ENCODE measurements at places on chromosomes 2 and 18.

DNA sequence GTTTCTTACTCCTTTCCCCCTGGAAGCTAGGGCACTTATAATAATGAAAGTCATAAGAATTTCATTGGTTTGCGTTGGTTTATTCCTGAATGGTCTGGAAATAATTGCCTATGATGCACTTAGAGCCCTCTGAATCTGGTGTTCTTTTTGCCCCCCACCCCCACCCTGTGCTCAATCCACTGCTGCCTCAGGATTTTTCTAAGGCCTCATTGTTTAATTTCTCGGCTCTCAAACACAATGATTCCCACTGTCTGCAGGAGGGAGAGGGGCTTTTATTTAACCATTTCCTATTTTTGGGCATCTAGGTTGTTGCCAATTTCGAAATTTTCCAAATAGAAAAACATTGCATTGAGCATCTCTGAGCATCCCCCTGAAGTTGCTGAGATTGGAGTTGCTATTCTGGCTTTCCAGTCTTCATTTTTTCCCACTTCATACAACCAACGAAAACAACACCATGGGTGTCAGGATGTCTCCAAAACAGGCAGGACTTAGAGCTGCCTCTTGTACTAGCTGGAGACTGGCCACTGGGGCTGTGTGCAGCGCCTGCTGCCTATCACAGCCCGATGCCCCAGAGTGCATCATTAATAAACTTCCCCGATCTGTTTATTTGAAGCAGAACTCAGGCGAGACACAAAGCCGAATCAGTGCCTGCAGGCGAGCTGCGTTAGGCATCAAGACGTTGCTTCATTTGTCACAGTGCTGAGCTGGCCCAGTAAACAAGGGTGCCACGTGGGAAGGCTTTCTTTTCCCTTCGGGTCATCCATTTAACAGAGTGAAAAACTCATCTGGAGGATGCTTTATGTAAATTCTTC is 1.8 kb upstream of the PCARE start:
- DNase-seq = no peak

DNA sequence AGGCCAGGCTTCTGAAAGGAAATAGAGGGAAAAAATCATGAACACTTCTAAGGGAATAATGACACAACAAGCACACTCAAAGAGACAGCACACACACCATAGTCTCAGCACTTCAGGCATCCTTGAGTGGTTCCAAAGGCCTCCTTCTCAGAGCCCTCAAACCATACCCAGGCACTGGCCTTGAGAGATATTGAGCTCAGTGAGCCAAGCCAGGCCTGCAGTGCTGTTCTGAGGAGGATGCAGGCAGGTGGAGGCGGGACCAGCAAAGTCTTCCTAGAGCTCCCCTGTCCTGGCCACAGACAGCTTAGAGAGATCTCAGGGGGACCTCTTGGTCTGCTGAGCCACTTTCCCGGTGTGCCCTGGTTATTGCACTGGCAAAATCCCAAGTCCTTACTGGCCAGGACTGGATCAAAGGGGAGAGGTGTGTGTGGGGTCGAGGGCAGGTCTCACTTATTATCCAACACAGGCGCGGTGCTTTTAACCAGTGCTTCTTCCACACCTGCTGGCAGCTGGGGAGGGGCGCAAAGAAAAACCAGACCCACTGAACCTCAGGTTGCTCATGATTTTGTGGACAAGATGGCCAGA is 86.8 kb upstream of the HAAO start:
- DNase-seq = no peak

DNA sequence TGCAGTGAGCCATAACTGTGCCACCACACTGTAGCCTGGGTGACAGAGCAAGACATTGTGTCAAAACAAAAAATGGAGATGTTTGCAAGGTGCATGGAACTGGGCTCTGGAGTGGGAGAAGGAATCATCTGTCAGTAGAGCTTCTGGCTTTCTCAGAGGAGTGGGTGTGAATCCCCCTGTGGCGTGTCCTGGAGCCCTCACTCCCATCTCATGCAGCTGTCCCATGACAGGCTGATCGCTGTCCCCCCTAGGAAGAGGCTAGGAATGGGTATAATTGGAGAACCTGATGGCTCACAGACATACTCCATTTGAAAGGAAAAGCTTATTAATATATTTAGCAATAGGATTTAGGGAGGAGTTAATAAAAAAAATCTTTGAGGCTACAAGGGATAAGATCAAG is 125.8 kb upstream of the EPB41L3 start:
- DNase-seq = no peak

DNA sequence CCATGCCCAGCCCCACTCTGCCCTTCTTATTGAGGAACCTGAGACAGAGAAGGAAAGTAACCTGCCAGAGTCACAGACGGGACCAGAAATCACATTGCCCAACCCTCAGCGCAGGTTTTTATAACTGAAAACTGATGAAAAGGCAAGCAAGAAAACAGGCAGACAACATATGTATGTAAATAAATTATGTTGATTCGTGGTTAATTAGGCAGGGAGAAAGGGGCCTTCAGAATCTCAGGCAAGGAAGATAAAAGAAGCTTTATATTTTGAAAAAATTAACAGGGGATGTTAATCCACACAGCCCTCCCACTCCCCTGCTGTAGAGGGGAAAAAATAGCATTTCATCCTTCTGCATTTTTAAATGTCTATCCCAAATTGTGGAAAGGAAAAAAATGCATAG is 378.5 kb downstream of the PIK3C3 start:
- DNase-seq = no peak

DNA sequence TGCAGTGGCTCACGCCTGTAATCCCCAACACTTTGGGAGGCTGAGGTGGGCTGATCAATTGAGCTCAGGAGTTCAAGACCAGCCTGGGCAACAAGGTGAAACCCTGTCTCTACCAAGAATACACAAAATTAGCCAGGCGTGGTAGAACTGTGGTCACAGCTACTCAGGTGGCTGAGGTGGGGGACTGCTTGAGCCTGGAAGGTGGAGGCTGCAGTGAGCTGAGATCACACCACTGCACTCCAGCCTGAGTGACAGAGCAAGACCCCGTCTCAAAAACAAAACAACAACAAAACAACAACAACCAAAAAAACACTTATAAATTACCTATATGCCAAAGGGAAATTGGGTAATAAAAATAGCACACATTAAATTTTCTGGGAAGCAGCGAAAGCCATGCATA is 141.6 kb downstream of the HDAC4 start:
- DNase-seq = peak; percentile 31

- DNase-seq = no peak
These were observed 27.5 kb downstream of the ZNF516 start for GRCh38 chr18:76467371-76468190.

DNA sequence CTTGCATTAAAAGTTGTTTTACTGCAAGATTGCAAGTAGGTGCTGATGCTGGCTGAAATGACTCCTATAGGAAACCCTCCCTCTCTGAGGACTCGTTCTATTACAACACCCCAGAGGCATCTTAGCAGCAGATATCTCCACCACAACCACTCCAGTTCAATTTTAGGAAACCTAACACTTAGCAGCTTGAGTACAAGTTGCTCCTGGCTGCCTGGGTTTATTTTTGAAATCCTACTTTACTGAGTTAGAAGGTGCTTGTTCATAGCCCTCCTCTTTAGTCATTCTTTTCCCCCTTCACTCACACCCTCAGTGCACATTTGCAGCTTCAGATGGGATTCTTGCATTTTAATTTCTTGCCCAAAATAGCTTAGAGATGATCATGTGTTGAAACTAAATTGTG is 111.5 kb downstream of the MTCL1 start:
- no peak for DNase-seq

DNA sequence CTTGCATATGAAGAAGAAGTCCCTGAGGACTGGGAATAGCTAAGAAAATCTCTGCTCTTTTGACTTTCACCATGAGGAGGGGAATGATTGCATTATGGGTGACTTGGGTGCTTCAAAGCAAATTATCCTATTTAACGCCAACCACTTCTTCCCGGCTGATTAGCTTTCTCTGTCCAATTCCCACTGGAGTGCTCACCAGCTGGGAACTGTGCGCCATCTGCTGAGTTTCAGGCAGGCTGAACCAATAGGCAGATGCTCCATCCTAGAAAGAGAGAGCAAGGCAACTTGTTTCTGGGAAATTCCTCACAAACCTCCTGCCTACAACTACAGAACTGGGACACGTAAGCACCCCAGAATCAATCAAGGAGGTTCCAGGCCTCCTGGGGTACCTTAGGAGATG is 49.4 kb downstream of the POLE4 start:
- no peak for DNase-seq

DNA sequence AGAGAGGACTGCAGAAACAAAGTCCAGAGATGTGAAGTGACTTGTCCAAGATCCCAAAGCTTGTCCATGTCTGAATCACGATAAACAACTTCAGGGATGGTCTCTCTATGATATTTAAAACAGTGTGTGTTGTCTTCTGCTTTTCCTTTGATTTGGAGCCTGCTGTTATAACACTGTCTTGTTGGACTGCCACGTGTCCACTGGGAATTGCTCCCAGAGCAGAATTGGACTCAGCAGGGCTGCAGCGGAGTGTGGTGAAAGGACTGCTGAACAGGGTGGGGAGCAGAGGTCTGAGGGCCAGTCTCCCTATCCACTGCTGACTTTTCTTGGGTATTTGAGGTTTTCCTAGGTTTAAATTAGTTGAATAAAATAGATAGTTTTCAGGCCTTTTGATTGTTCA is 68.3 kb downstream of the IL1R2 start:
- no peak for DNase-seq

DNA sequence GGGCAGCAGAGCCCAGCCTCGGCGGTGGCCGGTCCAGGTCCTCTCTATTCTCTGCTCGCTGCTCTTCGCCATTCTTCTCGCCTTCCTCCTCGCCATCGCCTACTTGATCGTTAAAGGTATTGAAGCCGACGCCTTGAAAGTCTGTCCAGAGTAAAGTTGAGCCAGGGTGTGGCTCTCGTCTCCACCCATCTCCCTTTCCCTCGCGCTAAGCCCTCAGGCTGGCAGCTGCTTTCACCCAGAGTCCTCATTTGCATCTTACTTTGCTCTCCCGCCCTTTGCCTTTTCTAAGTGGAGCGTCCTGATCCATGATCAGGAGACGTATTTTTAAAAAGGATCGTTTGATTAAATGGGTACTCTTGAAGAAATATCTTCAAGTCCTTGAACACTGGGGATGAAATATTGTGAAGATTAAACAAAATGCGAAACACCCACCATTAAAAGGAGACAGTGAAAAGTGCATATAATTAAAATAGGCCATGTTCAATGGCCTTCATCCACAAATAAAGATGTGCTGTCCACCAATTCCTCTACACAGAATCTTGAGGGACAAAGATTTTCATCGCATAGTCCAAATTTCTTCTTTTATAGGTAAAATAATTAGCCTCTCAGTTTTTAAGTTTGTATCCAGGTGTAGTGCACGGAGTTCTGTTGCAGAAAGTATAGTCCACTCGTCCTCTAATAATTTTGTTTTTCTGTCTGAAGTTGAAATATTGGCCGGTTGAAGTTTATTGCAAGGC is 657 bp downstream of the ARL6IP6 start:
- peak; percentile 65 for DNase-seq

DNA sequence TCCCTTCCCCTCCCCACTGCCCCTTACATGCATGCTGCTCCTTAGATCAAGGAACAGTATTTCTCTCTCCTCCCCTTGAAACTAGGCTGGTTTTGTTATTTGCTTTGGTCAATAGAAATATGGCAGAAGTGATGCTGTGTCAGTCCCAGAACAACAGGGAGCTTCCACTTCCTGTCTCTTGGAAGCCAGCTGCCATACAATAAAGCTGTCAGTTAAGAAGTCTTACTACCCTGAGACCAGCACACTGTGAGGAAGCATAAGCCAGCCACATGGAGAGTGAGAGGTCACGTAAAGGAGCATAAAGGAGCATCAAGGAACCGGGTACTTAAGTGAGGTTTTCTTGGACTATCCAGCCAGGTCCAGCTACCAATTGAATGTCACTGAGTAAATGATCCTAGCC is 126.6 kb downstream of the NOL4 start:
- DNase-seq = no peak

- no peak for DNase-seq
These were observed 7.4 kb upstream of the VRK2 start for GRCh38 chr2:58039170-58039611.

DNA sequence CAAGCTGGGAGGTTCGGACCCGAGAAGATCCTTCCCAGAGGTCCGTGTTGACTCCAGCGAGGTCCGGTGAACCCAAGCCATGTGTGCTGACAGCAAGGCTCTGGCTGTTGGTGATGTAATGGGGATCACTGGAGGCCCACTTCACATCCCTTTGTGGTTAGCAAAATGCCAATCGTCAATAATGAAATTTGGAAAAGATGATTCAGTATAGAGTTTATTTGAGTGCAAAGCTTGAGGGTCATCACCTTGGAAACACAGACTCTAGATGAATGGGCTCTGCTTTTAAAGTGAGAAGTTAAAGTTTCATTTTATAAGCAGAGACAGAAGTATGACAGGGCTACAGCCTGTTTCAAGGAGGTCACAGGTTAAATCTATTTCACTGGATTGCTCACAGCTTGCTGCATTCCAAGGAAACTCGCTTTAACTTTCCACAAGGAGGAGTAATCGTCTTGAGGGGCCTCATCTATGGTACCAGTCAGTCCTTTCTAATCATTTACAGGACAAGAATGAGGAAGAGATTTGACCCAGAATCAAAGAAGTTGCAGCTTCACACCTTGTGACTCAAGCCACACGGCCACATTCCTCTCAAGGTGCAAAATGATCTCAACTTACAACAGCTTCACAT is 140.5 kb downstream of the TPO start:
- DNase-seq = no peak

DNA sequence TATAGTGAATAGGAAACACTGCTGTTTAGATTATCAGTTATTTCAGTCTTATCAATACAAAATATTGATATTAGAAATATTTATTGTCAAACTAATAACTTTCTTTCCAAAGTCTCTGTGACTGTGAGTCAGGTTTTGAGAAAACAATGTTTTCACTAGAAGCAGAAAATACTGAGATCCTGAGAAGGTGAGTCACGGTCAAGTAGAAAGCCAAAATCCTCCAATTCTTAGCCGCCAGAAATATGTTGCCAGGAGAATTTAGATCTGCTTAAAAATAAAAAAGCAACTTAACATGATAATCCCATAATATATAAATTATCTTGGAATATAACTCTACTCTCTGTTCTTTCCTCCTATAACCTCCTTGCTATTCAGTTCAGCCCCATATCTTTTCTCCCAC is 181.9 kb upstream of the NRXN1 start:
- DNase-seq = no peak

DNA sequence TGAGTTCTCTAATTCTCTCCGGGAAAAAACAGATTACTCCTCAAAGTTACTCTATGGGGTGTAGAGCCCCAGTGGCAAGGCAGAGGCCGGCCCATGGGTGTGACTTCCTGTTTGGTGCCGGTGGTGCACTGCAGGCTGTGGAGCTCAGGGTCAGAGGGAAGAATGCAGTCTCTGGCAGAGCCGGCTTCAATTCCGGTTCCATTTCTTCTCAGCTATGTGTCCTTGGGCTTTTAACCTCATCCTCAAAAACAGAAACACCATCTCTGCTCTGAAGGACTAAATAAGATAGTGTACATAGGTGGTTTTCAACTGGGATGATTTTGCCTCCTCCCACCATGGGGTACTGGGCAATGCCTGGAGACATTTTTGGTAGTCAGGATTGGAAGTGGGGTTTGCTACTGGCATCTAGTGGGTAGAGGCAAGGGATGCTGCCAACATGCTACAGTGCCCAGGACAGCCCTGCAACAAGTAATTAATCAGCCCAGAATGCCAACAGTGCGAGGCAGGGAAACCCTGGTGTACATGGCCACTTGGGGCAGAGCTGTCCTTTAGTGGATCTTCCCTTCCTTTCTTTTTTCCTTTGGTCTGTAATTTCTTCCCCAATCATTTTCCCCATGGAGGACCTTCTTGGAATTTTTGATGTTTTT is 81.2 kb downstream of the INSIG2 start:
- DNase-seq = peak; percentile 25

- no peak for DNase-seq
These were observed 5.6 kb downstream of the NMUR1 start for GRCh38 chr2:231524477-231525247.

All from activated CD4-positive, alpha-beta T cell treated with anti-CD3 and anti-CD28 coated beads, Interleukin-2, amount 50 U/mL, for 16 hours (primary cell).